Right ventricle myocardium inferior (tissue), 1 donor: ENCODE measurements at places on chromosomes 12 and 14. TPM values are rescaled to one million over a fixed set of nuclear protein-coding genes. Genes with fewer than 3 reads are reported as not detected.
A peak's percentile ranks its signal among the peaks of the same experiment; 100 is the strongest.

- DNase-seq: no peak
These were observed 165.4 kb downstream of the DERA start for GRCh38 chr12:16076557-16076956.

- DNase-seq: no peak
These were observed 12.1 kb upstream of the KRT77 start for GRCh38 chr12:52715416-52715815.

GRCh38 chr14:103897075-103897947 is 30.9 kb upstream of the TDRD9 start:
- DNase-seq: peak; percentile 65

DNA sequence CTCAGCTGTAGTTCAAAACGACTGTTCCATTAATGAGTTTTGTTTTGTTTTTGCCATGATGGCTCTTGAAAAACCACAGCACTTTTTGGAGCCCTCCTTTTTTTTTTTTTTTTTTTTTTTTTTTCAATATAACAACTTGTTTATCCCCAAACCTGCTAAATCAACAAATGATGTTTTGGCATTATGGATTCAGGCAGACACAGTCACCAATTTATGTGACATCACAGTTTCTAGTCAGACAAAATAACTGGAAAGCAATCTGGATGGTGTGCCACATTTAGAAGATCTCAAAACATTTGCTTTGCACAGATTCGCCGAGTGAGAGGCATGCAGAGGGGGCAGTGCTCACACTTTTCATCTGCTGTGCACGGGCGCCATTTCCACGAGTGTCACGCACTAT is 7.9 kb upstream of the RFLNA start:
- no peak for DNase-seq

DNA sequence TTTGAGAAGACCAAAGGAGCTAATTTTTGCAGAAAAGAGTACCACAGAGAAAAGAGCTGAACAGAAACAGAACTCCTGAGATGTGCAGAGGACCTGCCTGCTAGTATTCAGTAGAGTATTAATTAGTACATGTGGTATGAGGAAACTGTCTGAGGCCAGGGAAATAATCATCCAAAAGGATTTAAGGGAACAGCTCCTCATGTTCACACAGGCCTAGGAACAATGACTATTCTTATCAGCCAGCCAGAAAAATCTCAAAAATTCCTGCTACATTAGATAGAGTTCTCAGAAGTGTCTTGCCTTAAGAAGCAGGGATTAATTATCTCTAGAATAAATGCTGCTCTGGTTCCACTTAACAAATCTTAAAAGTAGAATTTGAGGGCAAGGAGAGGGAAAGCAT is 36.4 kb downstream of the PKP2 start:
- DNase-seq: no peak

GRCh38 chr14:61498303-61498702 is 176.9 kb downstream of the PRKCH start:
- no peak for DNase-seq

DNA sequence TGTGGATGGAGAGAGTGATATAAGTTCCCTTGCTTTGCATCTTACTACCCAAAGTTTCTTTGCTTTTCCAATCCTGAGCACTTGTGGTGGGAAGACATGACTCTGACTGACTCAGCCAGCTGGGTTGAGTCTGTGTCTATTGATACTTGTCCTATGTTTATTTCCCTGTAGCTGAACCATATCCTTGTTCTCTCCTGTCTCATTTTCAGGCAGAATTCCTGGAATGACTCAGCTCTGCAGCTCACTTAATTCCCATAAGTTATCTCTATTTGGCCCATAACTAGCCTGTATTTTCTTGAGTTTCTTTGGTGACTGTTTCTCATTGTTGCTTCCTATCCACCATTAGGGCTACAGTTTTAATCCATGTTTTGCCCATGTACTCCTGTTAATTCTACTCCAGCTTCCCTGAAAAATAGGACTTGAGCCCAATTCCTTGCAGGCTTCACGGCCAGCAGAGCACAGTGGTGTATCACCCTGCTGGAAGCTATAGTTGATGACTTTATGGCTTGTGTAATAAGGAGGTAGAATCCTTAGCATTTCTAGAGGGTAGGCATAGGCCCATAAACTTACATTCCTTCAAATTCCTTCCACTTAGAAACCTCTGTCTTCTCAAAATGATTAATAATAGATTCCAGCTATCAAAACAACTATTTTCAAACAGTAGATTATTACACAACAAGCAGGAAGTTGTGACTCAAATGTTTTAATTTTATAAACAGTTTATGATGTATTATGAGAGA is 183.1 kb downstream of the TMTC3 start:
- no peak for DNase-seq

DNA sequence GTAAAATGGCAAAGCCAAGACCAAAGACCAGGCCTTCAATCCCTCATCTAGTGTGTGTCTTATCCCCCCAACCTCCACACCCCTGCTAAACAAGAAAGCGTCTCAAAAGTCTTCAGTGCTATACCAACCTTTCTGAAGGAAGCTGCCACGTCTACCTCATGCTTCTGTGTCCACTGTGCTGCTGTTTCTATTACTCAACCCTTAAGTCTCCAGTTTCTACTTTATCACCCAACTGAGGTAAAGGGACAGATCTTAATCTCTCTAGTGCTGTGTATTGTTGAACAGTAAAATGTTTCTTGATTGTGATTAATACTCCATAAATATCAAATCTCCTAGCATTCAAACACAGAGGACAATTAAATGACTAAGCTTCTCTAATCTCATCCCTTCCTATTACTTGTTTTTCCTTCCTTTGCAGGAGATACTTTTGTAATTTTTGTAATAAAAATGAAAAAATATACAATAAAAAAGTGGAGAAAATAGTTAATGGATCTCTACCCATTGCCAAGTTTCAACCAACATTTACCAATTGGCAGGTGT is 23.3 kb downstream of the BTBD7 start:
- no peak for DNase-seq

- peak; percentile 55 for DNase-seq
These were observed 91.9 kb downstream of the KIF26A start for GRCh38 chr14:104230119-104230815.

GRCh38 chr12:119804011-119804641 is 73.0 kb downstream of the CIT start:
- peak; percentile 76 for DNase-seq

GRCh38 chr12:9992296-9992695 is 6.6 kb downstream of the CLEC1B start:
- no peak for DNase-seq

GRCh38 chr12:130788515-130788914 is 50.5 kb downstream of the STX2 start:
- DNase-seq: no peak

- peak; percentile 66 for DNase-seq
These were observed 10.3 kb downstream of the SLC6A12 start for GRCh38 chr12:203462-204260.

DNA sequence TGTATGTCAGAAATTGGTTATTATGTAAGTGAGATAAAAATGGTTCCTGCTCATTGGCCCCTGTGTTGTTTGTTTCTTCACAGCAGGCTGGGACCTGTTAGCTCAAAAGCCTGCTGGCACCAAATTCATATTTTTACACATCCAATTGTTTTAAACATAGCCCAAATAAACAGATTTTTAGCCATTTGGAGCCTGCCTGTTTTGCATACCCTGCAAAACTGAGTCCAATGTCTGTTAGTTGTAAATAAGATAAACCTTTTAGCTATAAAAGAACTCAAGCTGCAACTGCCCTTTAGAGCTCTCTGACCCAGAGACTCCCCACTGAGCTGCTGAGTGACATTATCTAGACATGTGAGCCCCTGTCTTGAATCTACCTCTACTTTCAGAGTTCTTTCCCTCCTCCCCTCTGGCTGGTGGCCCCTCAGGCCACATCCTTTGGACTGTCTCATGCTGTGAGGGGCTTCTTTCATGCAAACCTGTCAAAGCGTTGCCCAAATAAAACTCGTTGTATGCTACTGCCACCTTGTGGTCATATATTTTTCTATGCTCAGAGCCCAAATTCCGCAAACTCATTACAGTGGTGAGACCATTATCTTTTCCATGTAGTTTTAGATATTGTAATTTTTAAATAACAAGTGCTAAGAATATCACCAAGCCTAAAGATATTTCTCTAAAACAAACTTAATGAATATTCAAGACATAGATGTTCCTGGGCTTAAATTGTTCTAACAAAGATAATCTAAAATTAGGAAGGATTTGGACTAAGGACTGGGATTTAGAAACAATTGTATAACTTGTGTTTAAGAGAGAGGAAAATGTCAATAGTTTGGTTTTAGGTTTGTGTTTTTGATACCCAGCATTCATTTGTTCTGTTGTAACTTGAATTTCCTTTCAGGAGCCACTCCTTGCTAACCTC is 337.9 kb downstream of the AACS start:
- DNase-seq: no peak

GRCh38 chr12:81541121-81541520 is 218.0 kb downstream of the PPFIA2 start:
- DNase-seq: no peak

Gene LRP1
- 143 TPM for total RNA-seq

Gene BEGAIN
- total RNA-seq: 0.68 TPM

Gene CISTR
- total RNA-seq: 1.7 TPM

Gene KRT81
- not detected for total RNA-seq

Gene TMPRSS12
- total RNA-seq: not detected

Gene IL26
- total RNA-seq: not detected

Gene RAB15
- total RNA-seq: 12.6 TPM

Gene CELA1
- not detected for total RNA-seq

Gene FGF23
- total RNA-seq: not detected
